ENCODE measurements at places on chromosomes 13 and 19. TPM values are rescaled to one million over a fixed set of nuclear protein-coding genes. Genes with fewer than 3 reads are reported as not detected.

The RDH8 gene
- not detected for total RNA-seq

GRCh38 chr19:48644839-48645619 lies 958 bp downstream of the CA11 start:
- no peaks in the 10 kb centered on the region for H3K36me3 ChIP-seq
- no peaks in the 10 kb centered on the region for H3K27me3 ChIP-seq
- peak; percentile 81 for DNase-seq
- H3K4me3 ChIP-seq: peak overlapping the region; percentile 88
- H3K4me1 ChIP-seq: peaks cover 37% of the 10 kb centered on the region
- peak overlapping the region; percentile 92 for H3K27ac ChIP-seq

GRCh38 chr13:33123066-33123859 lies 107.0 kb downstream of the KL start:
- no peak overlapping the region for H3K27ac ChIP-seq
- H3K27me3 ChIP-seq: no peaks in the 10 kb centered on the region
- no peaks in the 10 kb centered on the region for H3K4me1 ChIP-seq
- H3K4me3 ChIP-seq: no peak overlapping the region

DNA sequence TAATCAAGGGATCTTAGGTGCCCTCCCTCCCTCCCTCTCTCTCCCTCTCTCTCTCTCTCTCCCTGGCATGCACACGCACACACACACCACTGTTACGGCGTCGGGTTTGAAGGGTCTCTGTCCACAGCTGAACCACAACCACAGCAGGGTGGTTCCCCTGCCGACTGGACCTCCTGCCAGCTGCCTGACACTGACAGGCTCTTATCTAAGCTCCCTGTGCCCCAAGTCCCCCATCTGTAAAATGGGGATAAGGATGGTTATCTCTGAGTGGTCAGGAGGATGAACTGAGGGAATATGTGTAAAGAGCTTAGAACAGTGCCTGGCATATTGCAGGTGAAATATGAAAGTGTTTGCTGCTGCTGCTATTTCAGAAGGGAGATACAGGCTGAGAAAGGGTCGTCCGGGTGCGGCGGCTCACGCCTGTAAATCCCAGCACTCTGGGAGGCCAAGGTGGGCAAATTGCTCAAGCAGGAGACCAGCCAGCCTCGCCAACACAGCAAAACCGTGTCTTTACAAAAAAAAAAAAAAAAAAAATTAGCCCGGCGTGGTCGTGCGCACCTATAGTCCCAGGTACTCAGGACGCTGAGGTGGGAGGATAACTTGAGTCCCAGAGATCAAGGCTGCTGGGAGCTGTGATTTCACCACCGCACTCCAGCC lies 852 bp upstream of the SHISA7 start:
- peaks cover 21% of the 10 kb centered on the region for H3K4me1 ChIP-seq
- H3K4me3 ChIP-seq: no peak overlapping the region
- no peak for DNase-seq
- no peaks in the 10 kb centered on the region for H3K36me3 ChIP-seq
- no peak overlapping the region for H3K27ac ChIP-seq

DNA sequence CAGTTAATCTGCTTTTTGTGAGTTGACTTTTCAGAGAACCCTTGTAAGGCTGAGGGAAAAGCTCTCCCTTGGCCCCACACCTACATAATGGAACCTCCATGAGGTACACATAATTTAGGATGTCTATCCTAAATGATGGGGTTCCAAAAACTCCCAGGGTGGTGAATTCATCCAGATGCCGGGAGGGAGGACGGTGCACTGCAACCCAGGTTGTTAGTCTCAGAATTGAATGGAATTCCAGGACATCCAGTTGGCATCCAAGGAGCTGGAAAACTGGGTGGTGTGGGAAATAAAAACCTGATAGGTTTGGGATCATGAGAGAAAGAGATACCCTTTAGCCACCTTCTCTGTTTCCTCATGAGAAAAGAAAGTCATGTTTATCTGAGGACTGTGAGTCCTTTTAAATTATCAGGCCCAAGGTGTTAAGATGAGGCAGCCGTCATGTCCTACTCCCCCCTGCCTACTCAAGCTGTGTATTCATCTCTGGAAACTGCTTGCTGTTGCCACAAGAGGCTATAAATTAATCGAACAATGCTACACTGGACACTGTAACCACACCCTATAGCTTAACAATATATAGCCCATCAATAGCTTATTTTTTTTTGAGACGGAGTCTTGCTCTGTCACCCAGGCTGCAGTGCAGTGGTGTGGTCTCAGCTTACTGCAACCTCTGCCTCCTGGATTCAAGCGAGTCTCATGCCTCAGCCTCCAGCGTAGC lies 49.5 kb downstream of the C13orf46 start:
- H3K27me3 ChIP-seq: peaks cover 8% of the 10 kb centered on the region
- H3K36me3 ChIP-seq: no peaks in the 10 kb centered on the region
- H3K4me3 ChIP-seq: no peak overlapping the region
- H3K4me1 ChIP-seq: no peaks in the 10 kb centered on the region
- H3K27ac ChIP-seq: no peak overlapping the region
